Activated CD4-positive, alpha-beta memory T cell treated with anti-CD3 and anti-CD28 coated beads, Interleukin-2, amount 10 ng/mL, durations not matched to agents 7 days and 5 days (primary cell): ENCODE measurements at places on chromosomes 6 and 20. TPM values are rescaled to one million over a fixed set of nuclear protein-coding genes. Genes with fewer than 3 reads are reported as not detected.

TTLL9 gene
- not detected for total RNA-seq

MYBL2 gene
- total RNA-seq = 76.6 TPM

MYH7B gene
- 0.08 TPM for total RNA-seq

PNPLA1 gene
- total RNA-seq = 0.13 TPM

CUTA gene
- total RNA-seq = 243 TPM

FERMT1 gene
- total RNA-seq = not detected

MACROD2 gene
- total RNA-seq = not detected

TMC2 gene
- total RNA-seq = not detected

POU5F1 gene
- total RNA-seq = not detected

LRRC73 gene
- total RNA-seq = 0.25 TPM

SIGLEC1 gene
- not detected for total RNA-seq

TSHZ2 gene
- 7.1 TPM for total RNA-seq

NRSN1 gene
- total RNA-seq = not detected

EPHA7 gene
- not detected for total RNA-seq

CST7 gene
- 182 TPM for total RNA-seq

TRIM15 gene
- not detected for total RNA-seq

TGM2 gene
- total RNA-seq = 0.38 TPM

SLC17A1 gene
- not detected for total RNA-seq

TOX2 gene
- total RNA-seq = 4.4 TPM

OOEP gene
- 0.33 TPM for total RNA-seq

RAD21L1 gene
- total RNA-seq = not detected

BIRC7 gene
- total RNA-seq = not detected

FGD2 gene
- total RNA-seq = 4.7 TPM

ACTL10 gene
- total RNA-seq = 4.5 TPM

PRICKLE4 gene
- total RNA-seq = not detected

GPR6 gene
- total RNA-seq = not detected

SNTA1 gene
- 5.6 TPM for total RNA-seq

SSTR4 gene
- total RNA-seq = not detected

PYGB gene
- total RNA-seq = 28.4 TPM

SMAP1 gene
- total RNA-seq = 48.6 TPM

NOX3 gene
- not detected for total RNA-seq

ASXL1 gene
- total RNA-seq = 118 TPM

EDN1 gene
- total RNA-seq = 0.10 TPM

CGAS gene
- total RNA-seq = 47.8 TPM

GTPBP2 gene
- total RNA-seq = 107 TPM

EGFL8 gene
- total RNA-seq = 5.1 TPM

MAP7 gene
- 1.4 TPM for total RNA-seq

KCNK16 gene
- not detected for total RNA-seq

C20orf202 gene
- not detected for total RNA-seq

SYCP2 gene
- total RNA-seq = 5.4 TPM

PRR18 gene
- not detected for total RNA-seq

CRIP3 gene
- 0.88 TPM for total RNA-seq

CST2 gene
- total RNA-seq = not detected

EPPIN gene
- total RNA-seq = not detected

TLDC2 gene
- total RNA-seq = not detected

LAMA5 gene
- total RNA-seq = 0.63 TPM

BCLAF1 gene
- total RNA-seq = 128 TPM

RHAG gene
- not detected for total RNA-seq

DEFB118 gene
- total RNA-seq = not detected

SNPH gene
- total RNA-seq = 2.9 TPM

PRND gene
- not detected for total RNA-seq
